ENCODE measurements at places on chromosomes 12 and 14. TPM values are rescaled to one million over a fixed set of nuclear protein-coding genes. Genes with fewer than 3 reads are reported as not detected.

The RNASE7 gene
- total RNA-seq: not detected

The SLCO1C1 gene
- total RNA-seq: not detected

The CCDC175 gene
- total RNA-seq: not detected

The FAM181A gene
- not detected for total RNA-seq

The TMBIM4 gene
- 86.8 TPM for total RNA-seq
